A673 (cell line): ENCODE measurements at places on chromosomes 1 and 21. TPM values are rescaled to one million over a fixed set of nuclear protein-coding genes. Genes with fewer than 3 reads are reported as not detected.

Gene SCAMP3
- 109 and 115 TPM in 2 replicates for total RNA-seq

Gene TACSTD2
- not detected in 2 replicates for total RNA-seq

Gene KCNJ6
- not detected in 2 replicates for total RNA-seq

Gene SPOCD1
- 0.58 and 0.85 TPM in 2 replicates for total RNA-seq

Gene RORC
- total RNA-seq = not detected in 2 replicates

Gene FCGR3A
- total RNA-seq = not detected in 2 replicates

Gene MAGI3
- total RNA-seq = 5.1 and 5.6 TPM in 2 replicates

Gene EYA3
- total RNA-seq = 30.7 and 33.4 TPM in 2 replicates

Gene TRIM63
- total RNA-seq = not detected in 2 replicates

Gene ARHGEF11
- 25.3 and 32.3 TPM in 2 replicates for total RNA-seq

Gene NAXE
- 125 and 138 TPM in 2 replicates for total RNA-seq

Gene SLAMF8
- total RNA-seq = not detected in 2 replicates

Gene ARHGAP30
- not detected in 2 replicates for total RNA-seq

- DNase-seq = peak; percentile 71
Observed at GRCh38 chr1:28091043-28091781, 2.8 kb upstream of the EYA3 start.

DNA sequence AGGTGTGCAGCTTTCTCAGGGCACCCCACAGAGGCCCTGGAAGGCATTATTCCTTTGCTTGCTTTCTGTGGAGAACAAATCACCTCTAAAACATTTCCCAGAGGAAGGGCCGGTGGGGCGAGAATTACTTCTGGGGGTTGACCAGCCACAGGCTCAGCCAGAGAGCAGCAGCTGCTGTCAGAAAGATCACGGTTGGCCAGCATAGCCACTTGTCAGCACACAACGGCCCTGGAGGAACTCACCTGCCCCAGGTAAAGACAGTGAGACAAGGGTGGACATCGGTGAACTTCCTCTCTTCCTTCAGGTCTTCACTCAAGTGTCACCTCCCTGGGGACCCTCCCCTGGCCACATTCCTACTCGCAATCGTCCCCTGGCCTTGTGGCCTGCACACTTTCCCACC lies 69.5 kb upstream of the CLDN14 start:
- no peak for DNase-seq

DNA sequence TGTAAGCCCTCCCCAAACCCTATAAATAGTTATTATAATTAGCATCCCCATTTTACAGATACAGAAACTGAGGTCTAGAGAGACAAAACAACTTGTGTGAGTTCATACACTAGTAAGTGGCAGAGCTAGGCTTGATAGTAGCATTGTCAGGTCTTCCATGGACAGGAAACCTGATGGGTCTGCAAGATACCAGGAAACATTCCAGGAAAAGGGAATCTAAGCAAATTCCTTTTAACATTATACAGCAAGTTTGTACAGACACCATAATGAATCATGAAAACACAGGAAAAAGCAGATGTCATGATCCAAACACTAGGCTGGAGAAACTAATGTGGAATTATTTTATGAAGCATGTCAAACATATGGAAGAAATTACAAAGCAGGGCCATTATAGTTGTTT lies 89.1 kb upstream of the KCNK2 start:
- DNase-seq = no peak

DNA sequence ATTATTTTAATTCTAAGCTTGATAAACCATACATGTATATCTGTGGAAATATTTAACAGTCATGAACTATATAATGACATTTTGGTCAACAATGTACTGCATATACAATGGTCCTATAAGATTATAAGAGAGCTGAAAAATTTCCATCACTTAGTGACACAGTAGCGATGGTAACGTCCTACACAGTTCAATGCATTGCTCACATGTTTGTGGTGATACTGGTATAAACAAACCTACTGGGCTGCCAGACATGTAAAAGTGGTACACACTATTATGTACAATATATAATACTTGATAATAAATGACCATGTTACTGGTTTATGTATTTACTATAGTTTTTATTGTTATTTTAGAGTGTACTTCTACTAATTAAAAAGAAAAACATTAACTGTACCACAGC lies 841.9 kb downstream of the LTN1 start:
- no peak for DNase-seq

DNA sequence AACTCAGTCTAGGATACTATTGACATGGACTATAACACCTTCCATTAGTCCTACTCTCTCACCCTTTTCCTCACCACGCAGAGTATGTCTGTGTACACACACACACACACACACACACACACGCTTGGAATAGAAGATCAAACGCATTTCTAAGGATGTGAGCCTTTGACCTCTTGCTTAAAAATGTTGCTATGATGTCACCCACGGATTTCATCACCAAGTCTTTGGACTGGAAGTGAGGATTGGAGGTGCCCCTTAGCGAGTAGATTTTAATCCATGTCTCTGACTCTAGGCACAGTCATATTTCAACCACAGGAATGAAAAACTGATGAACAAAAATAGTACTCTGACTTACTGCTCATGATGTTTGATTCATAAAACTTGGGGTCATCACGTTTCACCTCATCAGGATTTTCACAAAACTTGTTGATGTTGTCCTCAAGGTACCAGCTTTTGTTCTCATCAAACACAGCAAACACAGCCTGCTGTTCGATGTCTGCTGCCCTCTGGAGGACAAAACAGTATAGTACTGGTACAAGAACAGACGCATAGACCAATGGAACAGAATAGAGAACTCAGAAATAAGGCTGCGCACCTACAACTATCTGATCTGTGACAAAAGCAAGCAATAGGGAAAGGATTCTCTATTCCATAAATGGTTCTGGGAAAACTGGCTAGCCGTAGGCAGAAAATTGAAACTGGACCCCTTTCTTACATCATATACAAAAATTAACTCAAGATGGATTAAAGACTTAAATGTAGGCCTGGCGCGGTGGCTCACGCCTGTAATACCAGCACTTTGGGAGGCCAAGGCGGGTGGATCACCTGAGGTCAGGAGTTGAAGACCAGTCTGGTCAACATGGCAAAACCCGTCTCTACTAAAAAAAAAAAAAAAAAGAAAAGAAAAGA lies 39.9 kb downstream of the F5 start:
- DNase-seq = peak; percentile 80

DNA sequence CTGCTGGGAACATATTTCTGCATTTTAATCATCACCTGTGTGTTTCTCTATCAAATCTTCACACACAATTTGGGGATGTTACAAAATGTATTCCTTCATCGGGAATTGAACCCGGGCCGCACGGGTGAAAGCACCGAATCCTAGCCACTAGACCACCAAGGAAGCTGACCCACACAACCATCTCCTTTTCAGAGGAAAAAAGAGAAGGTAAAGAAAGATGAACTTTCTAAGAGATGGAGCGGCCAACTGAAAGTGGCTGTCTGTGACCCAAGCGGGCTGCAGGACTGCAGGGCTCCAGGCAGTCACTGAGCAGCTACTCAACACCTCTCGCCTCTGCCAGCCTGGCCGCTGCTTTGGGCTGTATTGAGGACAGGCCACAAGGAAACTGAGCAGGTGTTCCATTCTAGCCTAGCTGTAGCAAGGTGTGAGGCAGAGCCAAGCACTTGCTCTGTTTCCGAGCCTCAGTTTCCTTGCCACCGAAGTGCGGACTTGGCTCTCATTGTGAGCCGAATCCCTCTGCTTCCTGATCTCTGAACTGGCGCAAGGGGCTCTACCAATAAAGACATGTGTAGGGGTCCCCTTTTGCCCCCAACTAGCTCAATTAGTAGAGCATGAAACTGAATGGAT lies 156.9 kb upstream of the NBPF11 start:
- DNase-seq = no peak

- DNase-seq = no peak
Observed at GRCh38 chr1:16348414-16349182, 3.7 kb downstream of the FBXO42 start.

- DNase-seq = peak; percentile 24
Observed at GRCh38 chr1:181490740-181491712, 7.7 kb downstream of the CACNA1E start.

DNA sequence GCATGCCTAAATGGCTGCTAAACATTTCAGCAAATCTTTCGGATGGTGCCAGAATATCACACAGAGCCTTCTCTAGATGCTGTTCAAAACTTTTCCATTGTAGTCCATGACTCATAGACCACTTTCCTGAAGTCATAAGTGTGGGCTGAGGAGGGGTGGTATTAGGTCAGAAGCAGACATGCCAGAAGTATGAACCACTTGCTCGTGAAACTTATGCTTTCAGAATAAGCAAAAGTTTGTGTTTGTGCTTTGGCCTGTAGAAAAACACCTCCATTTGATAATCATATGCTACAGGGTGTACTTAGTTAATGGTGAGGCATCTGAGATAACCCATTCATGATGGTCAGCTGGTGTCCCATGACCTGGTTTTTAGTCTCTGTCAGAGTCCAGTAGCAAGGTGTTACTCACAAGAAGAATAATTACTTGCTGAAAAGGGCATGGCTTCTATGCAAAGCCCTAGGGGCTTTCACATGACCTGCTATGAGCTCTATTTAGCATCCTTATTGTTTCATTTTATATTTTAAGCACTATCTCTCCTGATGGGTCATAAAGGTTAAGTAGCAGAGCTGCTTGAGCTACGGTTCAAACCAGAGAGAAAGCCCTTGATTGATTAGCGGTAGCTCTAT lies 183.1 kb upstream of the IVNS1ABP start:
- peak; percentile 9 for DNase-seq

- no peak for DNase-seq
Observed at GRCh38 chr1:84253036-84253435, 48.5 kb upstream of the SAMD13 start.

DNA sequence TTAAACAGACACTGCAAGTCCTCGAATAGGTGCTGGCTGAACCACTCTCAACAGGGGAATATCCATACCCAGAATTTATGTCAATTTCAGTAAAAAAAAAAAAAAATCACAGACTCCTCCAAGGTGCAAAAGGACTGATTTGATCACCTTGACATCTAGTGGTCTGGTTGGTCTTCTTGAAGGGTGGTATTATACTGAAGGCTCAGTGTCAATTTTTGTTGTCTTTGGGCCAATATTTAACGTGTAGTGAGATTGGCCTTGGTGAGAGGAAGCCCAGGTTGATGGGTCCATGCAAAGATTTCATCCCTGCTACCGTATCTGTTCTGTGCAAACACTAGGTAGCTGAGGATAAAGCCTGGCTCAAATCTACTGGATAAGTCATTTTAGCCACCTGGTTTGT lies 4.0 kb upstream of the GBP5 start:
- no peak for DNase-seq

DNA sequence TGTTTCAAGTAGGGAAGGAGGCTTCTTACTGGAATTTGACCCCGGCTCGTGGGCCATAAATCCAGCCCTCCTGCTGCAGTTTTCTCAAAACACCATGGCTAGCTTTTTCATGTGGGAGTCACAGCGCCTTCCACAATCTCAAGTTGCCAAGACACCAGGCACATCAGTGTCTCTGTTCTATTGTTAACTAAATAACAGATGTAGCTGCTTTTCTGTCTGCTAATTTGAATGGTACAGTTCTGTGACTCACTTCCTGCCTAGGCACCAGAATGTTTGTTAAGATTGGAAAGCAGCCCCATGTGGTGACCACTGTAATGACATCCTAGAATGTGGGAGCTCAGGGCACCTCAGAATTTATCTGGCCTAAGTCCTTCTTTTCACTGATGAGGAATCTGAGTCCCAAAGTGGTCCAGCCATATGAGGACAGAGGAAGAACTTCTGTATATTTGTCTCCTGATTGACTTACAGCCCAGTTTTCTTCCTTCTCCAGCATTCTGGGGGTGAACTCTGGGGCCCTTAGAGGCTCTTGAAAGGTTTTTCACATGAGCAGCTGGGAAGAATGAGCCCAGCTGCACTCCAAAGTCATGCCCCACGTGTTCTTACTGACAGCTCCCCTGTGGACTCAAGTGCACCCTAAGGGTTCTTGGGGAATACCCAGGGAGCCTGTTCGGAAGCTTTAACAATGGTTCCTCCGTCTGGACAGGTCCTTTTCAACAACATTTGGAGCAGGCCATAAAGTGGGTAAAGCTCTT lies 27.5 kb downstream of the TRIM45 start:
- peak; percentile 75 for DNase-seq

DNA sequence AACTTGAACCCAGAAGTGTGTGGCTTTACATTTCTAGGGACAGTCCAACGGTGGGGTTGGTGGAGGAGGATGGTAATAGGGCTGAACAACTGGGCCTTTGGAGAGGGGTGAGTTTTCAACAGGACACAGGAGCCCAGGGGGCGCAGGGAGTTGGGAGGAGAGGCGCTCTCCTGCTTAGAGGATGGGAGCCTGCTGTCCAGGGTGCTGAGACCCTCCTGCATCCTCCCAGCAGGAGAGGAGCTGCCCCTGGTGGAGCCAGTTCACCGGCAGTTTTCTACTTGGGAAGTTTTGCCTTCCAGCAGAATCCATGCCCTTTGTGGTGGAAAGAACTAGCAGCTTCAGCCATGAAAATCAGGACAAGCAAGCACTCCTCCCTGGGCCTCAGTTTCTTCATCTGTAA lies 8.6 kb downstream of the KCNC4 start:
- no peak for DNase-seq

DNA sequence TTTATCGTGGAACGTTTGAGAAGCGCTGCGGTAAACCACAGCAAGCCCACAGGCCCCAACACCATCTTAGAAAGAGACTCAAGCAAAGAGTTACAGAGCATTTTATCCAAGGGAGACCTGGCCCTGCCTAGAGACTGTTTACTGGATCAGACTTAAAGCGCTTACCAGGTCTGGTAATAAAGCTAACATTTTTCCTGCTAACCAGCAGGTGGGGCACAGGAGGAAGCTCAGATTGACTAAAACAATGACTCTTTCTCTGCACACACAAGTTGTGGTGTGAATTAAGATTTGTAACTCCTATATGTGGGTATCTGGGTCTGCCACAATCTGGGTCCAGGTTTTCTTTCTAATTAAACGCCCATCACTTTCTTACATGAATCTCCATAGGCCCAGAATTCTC lies 136.5 kb upstream of the ETS2 start:
- peak; percentile 46 for DNase-seq

DNA sequence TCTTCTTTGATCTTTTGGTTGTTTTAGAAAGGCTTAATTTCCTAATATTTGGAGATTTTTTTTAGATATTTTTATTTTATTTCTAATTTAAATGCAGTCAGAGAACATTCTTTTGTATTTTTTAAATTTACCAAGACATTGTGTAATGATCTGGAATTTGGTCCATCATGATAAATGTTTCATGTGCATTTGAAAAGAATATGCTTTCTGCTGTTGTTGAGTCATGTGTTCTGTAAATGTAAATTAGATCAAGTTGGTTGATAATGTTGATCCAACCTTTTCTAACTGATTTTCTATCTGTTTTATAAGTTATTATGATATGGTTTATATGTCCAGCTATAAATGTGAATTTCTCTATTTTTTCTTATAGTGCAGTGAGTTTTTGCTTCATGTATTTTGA lies 19.8 kb downstream of the UTS2 start:
- DNase-seq = no peak
